Hypothalamus (tissue), 51 donors: ENCODE measurements at places on chromosomes 2 and 18.

- DNase-seq, result no peak
Observed at GRCh38 chr2:208990716-208991115, 433.1 kb upstream of the MAP2 start.

DNA sequence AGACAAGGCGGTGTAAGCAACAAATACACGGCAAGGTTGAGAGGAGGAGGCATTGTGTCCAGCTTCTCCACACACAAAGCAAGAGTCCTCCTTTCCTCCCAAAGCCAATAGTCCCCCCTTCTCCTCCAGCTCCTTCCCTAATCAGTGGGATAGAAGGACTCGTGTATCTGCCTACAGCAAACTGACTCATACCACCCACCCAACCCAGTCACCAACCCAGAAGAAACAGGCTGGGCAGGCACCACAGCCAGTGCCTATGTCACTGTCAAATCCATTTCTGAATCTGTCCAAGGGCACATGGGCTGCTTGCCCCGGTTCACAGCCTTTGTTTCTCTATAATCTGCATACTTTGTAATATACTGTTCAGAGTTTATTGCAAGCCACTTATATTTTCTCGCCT lies 19.2 kb upstream of the NMS start:
- no peak for DNase-seq

DNA sequence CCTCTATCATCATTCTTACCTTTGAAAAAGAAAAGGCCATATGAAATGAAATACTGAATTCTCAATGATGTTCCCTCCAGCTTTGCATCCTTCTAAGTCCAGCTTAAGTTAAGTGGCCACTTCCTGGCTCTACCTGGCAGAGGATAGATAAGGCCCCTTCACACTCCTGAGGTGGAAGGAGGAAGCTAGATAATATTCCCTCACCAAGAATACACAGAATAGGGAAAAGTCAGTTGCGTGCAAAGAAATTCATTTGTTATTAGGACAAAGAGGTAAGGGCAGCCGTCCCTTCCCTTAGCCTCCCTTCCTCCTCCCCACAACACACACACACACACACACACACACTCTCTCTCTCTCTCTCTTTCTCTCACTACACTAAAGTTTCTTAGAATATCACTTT lies 37.5 kb downstream of the OLA1 start:
- no peak for DNase-seq

GRCh38 chr2:182509216-182509615 lies 82.4 kb upstream of the PDE1A start:
- DNase-seq, result no peak

- DNase-seq, result no peak
Observed at GRCh38 chr2:112817082-112817689, 19.4 kb downstream of the IL1B start.

- no peak for DNase-seq
Observed at GRCh38 chr18:73151086-73151485, 283.3 kb upstream of the NETO1 start.

- DNase-seq, result no peak
Observed at GRCh38 chr18:12621742-12622306, 36.1 kb downstream of the SPIRE1 start.

- no peak for DNase-seq
Observed at GRCh38 chr2:72389447-72389846, 241.8 kb upstream of the CYP26B1 start.
